ENCODE measurements at places on chromosomes 12 and 14. TPM values are rescaled to one million over a fixed set of nuclear protein-coding genes. Genes with fewer than 3 reads are reported as not detected.

The CD4 gene
- 0.92 TPM for total RNA-seq

The ESPL1 gene
- 14.8 TPM for total RNA-seq

The ERP27 gene
- not detected for total RNA-seq

GRCh38 chr12:127980585-127980984, 286.4 kb upstream of the TMEM132C start:
- no peak for DNase-seq

GRCh38 chr12:100337727-100338126, 19.1 kb upstream of the SLC17A8 start:
- no peak for DNase-seq

- DNase-seq = no peak
Observed at GRCh38 chr12:31440586-31440985, 114.6 kb upstream of the SINHCAF start.

DNA sequence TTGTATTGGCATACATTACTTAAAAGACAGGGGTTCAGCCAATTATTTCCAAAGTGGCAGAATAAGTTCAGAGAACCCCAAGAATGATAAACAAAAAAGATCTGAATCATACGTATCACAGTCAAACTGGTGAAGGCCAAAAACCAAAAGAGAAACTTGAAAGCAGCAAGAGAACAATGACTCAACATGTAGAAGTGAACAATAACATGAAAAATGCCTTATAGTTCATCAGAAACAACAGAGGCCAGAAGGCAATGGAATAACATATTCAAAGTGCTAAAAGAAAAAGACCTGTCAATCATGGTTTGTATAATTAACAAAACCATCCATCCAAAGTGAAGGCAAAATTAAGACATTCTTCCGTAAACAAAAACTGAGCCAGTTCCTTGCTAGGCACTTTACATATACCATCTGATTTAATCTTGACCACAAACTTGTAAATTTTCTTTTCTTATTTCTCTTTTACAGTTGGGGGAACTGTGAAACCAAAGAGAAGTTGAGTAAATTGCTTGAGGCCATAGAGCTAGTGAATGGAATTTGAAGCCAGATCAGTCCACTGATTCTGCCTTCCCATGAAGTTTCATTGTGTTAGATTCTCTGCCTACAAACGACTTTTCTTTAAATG, 232.1 kb upstream of the SEL1L start:
- no peak for DNase-seq

- no peak for DNase-seq
Observed at GRCh38 chr14:22539831-22540230, 49.2 kb downstream of the DAD1 start.

DNA sequence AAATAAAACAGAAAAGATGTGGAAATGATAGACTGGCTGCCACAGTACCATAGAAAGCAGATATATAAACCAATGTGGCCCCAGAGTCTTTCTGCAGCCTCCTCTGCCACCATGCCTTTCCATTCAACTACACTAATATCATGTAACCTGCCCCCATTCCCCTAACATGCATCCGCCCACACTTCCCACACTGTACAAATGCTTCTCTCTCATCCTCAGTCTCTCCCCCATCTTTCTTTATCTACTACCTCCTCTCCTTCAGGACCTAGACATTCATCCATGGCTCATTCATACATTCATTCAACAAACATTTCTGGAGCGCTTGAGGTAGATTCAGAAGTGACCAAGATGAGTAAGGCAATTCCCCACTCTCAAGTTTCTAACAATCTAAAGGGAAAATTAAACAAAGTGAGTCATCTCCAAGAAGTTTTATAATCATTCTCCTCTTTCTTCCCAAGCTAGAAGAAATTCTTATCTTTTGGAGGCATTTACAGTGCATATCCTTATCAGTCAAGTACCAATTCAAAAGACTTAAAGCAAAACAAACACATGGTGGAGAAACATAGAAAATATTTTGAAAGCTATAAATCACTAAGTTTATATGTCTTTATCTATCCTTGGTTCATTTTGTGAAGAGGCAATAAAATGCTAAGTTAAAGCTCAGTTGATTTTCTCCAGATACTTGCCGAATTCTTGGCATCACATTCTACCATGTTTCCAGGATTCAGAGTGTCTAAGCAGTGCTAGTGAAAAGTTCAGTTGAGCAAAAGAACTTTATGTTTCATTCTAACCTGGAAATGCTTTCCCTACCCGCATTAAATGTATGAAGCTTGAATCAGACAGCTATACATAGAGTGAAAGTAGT, 70.5 kb upstream of the FRMD6 start:
- DNase-seq = peak; percentile 69

GRCh38 chr12:91651728-91652127, 469.1 kb upstream of the DCN start:
- peak; percentile 10 for DNase-seq

DNA sequence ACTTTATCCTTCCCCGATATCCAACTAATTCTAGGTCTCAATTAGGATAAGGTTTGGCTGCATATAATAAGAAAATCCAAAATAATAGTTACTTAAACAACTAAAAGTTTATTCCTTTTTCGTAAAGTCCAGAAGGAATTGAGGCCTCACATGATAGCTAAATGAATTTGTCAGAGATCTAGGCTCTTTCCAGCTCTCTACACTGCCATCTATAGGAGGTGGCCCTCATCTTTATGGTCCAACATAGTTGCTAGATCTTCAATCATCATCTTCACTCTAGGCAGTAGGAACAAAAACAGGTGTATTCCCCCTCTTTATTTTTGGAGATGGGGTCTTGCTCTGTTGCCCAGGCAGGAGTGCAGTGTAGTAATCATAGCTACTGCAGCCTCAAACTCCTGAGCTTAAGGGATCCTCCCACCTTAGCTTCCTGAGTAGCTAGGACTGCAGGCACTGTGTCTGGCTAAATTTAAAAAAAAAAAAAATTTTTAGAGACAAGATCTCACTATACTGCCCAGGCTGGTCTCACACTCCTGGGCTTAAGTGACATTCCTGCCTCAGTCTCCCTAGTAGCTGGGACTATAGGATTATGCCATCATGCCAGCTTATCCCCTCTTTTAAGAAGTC, 46.5 kb upstream of the SAV1 start:
- DNase-seq = peak; percentile 52

- DNase-seq = no peak
Observed at GRCh38 chr14:95689441-95689840, 3.2 kb downstream of the TCL1B start.

GRCh38 chr14:104665657-104666522, 23.5 kb upstream of the INF2 start:
- no peak for DNase-seq

- DNase-seq = no peak
Observed at GRCh38 chr12:119660076-119660475, 7.9 kb upstream of the PRKAB1 start.

DNA sequence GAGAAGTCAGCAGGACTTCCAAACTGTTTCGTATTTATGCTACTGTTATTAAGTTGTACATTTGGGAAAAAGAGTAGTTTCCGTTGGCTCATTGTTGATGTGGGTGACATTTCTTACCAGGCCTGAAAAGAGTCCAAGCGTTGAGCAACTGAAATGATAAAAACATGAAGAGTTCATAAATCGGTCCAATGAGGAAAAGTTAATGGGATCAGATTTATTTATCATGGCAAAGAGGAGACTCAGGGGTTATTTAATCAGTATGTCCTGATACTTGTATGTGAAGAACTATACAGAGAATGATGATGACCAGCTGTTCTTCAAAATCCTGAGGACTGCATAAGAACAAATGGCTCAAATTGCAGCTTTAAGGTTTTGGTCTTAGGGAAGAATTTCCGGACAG, 7.7 kb downstream of the VRK1 start:
- DNase-seq = no peak
